ENCODE measurements at places on chromosomes 1 and 21.

GRCh38 chr1:153509729-153510354 is 25.9 kb downstream of the S100A6 start:
- no peak for DNase-seq

- no peak for DNase-seq
Measured at GRCh38 chr1:245997471-245998258, 509.4 kb downstream of the SMYD3 start.

- DNase-seq, result no peak
Measured at GRCh38 chr1:205667909-205668643, 12.2 kb downstream of the SLC45A3 start.

DNA sequence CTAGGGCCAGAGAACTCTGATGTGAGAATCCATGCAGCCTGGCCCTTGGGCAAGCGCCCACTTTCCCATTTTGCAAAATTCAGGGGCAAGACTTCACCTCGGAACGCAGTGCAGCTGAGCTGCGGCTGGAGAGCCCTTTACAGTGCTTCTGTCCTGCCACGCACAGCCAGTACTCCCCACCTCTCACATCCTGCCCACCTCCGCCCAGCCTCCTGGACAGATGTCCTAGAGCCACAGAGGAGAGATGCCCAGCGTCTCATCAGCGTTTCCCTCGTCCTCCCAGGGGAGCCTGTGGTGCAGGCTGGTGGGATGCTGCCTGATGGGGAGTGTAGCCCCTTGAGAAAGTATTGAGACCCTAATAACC is 29.6 kb downstream of the RUNX3 start:
- no peak for DNase-seq

- no peak for DNase-seq
Measured at GRCh38 chr1:207810173-207810572, 58.3 kb downstream of the CD46 start.

DNA sequence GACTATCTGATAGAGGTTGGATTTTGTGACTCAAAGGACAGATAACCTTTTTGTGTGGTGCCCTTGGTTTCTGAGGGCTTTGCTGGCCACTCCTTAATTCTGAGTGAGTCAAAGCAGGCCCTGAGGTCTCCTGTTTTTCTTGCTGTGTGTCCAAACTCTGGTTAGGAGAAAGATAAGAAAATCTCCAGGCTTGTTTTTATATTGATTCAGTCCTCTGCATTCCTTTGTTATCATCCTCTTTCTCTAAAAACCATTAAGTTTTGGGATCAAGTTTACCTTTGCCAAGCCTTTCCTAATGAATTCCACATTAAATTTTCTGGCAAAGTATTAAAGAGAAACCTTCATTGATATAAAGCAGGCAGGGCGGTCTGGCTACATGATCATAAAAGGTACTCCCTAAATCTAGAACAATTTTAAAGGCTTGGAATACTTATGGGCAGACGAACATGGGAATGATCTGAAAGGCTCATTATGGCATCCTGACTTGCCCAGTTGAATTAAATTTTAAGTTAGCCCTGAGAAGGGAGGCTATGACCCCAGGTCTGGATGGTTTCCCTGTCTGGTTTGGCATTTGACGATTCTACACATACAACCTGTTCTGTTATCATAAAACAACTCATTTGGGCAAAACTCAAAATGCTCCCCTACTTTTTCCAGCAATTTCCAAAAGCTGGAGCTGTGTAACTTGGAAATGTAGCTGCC is 20.8 kb downstream of the ZBTB8B start:
- DNase-seq, result no peak

DNA sequence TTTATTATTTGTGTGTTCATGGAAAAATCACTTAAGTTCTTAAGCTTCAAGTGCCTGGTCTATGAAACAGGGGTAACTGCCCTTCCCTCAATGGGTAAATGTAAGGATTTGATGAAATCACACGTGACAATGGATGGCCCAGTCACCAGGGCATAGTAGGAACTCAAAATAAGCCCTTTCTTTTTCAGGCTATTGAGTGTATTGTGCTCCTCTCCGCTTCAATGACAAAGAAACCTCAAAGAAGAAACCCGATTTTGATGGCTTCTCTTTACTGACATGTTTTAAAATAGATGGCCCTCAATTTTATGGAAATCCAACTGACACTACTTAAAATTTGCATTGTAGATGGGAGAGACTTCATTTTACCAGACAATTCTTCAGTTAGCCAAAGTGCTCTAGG is 543.5 kb downstream of the OMA1 start:
- no peak for DNase-seq

DNA sequence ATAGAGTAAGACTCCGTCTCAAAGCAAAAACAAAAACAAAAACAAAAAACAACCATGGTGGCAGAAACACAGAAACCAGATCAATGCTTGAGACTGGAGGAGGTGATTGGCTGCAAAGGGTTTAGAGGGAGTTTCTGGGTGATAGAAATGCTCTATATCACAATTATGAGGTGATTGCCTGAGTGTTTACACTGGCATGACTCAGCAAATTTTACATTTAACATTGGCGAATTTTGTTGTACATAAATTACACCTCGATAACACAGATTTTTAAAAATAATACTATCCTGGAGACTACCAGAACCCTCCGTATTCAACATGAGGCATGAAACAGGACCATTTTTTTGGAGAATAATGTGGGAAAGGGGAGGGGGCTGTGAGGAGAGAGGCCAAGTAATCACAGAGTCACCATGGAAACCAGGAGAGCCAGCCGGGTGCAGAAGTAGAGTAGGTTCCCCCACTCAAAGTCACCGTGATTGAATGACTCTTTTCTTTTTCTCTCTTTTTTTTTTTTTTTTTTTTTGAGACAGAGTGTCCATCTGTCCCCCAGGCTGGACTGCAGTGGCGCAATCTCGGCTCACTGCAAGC is 24.3 kb downstream of the HEYL start:
- no peak for DNase-seq

DNA sequence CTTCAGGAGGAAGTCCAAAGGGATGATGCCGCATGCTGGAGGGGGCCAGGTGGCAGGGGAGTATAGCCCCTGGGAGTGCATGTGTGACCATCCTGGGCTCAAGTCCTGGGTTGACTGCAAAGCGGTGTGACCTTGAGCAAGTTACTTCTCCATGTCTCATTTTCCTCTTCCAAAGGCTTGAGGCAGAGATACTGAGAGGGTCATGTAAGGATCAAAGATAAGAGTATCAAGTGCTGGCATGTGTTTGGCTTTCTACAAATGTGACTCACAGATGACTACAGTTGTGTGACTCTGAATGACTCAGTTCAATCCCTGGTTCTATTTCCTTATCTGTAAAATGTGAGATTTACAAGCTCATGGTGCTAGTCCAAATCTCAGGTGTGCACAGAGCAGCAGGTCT is 26.1 kb downstream of the PROK1 start:
- no peak for DNase-seq

- DNase-seq, result no peak
Measured at GRCh38 chr1:165376041-165376810, 19.7 kb upstream of the LMX1A start.

DNA sequence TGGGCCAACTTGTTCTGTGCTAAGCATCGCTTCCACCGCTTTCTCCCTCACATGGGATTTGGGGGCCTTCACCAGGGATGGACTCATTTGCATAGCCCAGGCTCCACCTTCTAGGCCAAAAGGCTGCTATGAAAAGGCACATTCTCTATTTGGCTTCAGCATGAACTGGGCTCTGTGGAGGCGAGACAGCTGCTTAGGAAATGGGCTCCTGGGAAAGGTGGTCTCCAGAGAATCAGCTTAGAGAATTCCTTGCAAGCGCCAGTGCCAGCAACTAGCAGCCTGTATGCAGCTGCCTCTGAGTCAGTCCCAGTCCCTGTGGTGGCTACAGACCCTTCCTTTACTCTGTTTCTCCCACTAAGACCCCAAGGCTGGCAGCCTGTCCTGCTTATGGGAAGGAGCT is 214.5 kb downstream of the HIVEP3 start:
- no peak for DNase-seq

- DNase-seq, result no peak
Measured at GRCh38 chr1:40980453-40981121, 1.1 kb downstream of the CTPS1 start.

- no peak for DNase-seq
Measured at GRCh38 chr1:168570652-168571051, 5.8 kb upstream of the XCL1 start.

- no peak for DNase-seq
Measured at GRCh38 chr1:55718758-55719671, 503.9 kb upstream of the USP24 start.

GRCh38 chr21:45542242-45542666 is at the start of gene SLC19A1:
Gene SLC19A1, minus strand, starts transcription at chr21:45542440. Its CDS starts 4,481 bp downstream, at chr21:45537959.
- no peak for DNase-seq

DNA sequence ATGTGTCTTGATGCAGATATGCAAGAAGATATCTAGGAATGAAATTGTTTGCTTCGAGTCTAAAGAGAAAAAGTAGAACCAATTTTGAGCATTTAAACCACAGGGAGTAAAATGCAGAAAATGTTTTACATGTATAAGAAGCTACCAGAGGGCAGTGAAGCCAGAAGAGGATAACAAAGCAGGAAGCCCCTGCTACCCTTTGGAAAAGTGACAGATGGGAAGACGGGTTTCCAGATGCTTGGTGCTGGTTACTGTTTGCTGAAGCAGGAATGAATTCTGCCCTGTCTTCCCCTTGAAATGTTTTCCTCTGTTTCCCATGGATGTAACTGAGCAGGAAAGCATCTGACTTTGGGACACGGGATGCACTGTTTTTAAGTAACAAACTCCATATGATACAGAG is 822.2 kb downstream of the MRPL39 start:
- no peak for DNase-seq

- DNase-seq, result no peak
Measured at GRCh38 chr1:191086910-191087309, 609.2 kb upstream of the BRINP3 start.

- DNase-seq, result no peak
Measured at GRCh38 chr1:201828217-201828819, 639 bp upstream of the IPO9 start.

DNA sequence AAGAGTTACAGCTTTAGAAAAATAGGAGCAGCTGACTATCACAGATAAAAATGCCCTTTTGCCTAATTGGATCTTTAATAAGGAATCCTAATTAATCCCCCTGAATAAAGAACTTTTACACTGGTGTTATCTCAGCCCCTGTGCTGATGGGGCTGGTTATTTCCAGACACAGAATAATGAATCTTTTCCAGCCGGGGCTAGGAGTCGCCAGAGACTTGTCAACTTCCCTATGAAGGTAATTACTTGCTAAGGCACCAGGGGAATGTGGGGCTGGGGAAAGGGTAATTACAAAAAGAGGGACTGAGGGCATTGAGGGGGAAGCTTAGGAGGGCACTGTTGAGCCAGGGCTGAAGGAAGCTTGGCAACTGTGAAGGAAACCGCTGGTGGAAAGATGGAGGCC is 34.5 kb downstream of the HMGB4 start:
- DNase-seq, result no peak

- DNase-seq, result no peak
Measured at GRCh38 chr1:211908453-211908852, 77.9 kb upstream of the LPGAT1 start.

DNA sequence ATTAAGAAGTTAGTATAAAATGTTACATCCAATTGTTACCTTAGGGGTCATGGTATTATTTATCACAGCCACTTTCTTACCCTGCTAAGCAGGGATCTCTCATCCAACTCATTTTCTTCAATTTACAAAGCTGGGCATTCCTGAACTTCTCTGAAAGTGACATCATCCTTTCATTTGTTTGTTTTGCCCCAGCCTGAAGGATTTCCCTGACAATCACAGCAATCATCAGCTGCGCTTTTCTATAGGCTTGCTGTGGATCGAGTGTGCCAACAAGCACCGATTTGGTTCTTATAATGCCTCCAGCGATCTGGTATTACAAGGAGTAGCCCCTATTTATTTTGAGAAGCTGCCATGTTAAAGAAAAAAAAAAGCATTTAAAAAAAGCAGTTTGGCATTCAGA is 240.2 kb downstream of the USH2A start:
- DNase-seq, result no peak

- no peak for DNase-seq
Measured at GRCh38 chr1:46345281-46345680, 4.7 kb downstream of the NSUN4 start.

- DNase-seq, result no peak
Measured at GRCh38 chr1:190957565-190957964, 479.9 kb upstream of the BRINP3 start.

DNA sequence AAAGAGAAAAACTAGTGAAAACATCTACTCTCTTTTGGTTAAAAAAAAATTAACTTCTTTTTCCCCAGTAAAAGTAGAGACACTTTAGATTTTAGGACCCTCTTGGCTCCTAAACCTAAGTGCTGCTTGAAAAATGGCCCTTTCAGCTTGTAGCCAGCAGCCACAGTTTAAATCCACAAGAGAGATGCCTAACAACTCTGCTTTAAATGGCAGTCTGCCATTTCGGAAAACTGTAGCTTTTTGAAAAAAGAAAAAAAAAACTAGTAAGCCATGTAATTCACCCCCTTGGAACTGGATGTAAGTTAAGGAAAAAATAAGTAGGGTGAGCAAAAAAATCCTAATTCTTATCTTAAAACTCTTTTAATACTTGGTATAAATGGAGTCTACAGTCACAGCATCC is 56.0 kb downstream of the LHX9 start:
- no peak for DNase-seq

- DNase-seq, result no peak
Measured at GRCh38 chr1:204725821-204726448, 40.4 kb upstream of the LRRN2 start.

- no peak for DNase-seq
Measured at GRCh38 chr1:191707288-191707687, 451.0 kb upstream of the RGS18 start.

DNA sequence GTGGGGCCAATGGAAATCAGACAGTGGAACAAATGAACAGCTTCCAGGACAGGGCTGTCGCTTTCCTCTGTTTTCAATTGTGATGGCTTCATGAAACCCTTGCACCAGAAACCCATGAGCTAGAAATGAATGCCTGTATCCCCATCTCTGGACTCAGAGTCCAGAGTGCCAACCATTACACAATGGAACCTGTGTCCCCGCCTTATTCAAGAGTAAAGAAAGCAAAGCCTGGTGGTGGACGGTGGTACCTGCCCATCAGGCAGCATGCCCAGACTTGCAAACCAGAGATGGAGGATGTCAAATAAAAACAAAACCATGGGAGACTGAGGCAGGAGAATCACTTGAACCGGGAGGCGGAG is 4.4 kb upstream of the CAPN2 start:
- no peak for DNase-seq

- no peak for DNase-seq
Measured at GRCh38 chr1:199452627-199453026, 574.9 kb upstream of the NR5A2 start.

- no peak for DNase-seq
Measured at GRCh38 chr1:53595906-53596305, 136.7 kb downstream of the DMRTB1 start.

DNA sequence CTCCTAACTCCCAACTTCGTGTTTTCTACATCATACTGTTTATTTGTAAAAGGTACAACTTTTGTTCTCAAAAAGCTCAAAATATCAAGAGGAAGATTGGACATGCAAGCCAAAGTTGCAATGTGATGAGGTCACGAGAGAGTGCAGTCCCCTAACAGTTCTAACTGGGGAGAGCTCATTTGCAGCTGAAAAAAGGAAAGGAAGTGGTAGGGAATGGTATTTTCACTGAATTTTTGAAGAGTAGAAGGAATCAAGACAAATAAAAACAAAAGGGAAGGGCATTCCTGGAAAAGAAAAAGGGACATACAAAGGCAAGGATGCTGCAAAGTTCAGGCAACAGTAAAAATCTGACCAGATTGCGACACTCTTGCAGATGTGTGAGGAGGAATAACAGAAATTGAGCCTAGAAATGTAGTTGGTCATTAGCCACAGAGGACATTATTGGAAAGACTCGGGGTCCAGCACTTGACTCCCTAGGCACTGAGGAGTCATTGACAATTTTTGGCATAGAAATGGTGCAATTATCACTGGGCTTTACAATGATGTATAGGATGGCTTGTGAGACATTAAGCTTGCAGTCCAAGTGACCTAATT is 67.9 kb downstream of the TBX15 start:
- no peak for DNase-seq
